ENCODE measurements at places on chromosomes 11 and 22. TPM values are rescaled to one million over a fixed set of nuclear protein-coding genes. Genes with fewer than 3 reads are reported as not detected.

- DNase-seq = no peak
Observed at GRCh38 chr11:82007521-82007920, 726.1 kb downstream of the FAM181B start.

The TMEM138 gene
- total RNA-seq = 16.1 TPM

DNA sequence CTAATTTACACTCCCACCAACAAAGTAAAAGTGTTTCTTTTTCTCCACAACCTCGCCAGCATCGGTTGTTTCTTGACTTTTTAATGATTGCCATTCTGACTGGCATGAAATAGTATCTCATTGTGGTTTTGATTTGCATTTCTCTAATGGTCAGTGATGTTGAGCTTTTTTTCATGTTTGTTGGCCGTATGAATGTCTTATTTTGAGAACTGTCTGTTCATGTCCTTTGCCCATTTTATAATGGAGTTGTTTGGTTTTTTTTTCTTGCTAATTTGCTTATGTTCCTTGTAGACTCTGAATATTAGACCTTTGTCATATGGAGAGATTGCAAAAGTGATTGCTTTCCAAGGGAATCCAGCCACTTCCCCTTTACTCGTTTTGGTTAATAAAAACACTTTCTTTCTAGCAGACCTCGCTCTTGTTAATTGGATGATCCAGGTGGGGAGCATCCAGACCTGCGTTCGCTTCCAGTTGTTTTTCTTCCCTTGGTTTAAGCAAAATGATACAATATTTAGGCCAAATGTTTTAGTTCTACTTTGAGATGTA is 17.1 kb upstream of the APOL4 start:
- DNase-seq = no peak

The SLC22A6 gene
- not detected for total RNA-seq

GRCh38 chr11:8232849-8233606 is 30.6 kb downstream of the LMO1 start:
- DNase-seq = no peak

DNA sequence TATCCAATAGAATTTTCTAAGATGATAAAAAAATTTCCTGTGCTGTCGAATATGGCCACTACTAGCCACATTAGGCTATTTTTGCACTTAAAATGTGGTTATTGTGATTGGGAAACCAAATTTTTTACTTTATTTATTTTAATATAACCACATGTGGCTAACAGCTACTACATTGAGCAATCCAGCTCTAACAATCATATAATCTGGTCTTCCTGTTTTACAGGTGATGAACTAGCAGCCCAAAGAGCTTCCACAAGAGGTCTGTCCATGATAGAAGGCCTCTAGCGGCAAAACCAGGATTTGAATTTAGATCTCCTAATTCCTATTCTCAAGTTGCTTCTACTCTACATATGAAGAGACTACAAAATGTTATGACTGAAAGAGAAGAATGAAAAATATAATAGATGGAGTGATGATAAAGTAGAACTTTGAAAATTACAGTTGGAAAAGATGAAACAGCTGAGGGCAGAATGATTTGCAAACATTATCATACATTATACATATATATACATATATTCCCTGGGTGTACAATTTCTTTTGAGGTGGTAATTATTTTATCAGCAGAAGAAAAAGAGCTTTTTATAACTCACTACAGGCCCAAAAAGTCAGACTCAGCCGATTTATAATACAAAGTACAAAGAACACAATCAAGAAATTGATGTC is 363.5 kb upstream of the PITPNB start:
- DNase-seq = no peak

The CASP5 gene
- not detected for total RNA-seq

Data from left ventricle myocardium superior (tissue), 1 donor.